ENCODE measurements at places on chromosomes 7 and 10.

GRCh38 chr10:75469006-75469616 lies 37.7 kb downstream of the LRMDA start:
- DNase-seq, result no peak

- DNase-seq, result no peak
Observed at GRCh38 chr7:30752979-30753378, 1.0 kb downstream of the INMT start.

GRCh38 chr10:99913831-99914235 lies 95.9 kb downstream of the DNMBP start:
- DNase-seq, result no peak

DNA sequence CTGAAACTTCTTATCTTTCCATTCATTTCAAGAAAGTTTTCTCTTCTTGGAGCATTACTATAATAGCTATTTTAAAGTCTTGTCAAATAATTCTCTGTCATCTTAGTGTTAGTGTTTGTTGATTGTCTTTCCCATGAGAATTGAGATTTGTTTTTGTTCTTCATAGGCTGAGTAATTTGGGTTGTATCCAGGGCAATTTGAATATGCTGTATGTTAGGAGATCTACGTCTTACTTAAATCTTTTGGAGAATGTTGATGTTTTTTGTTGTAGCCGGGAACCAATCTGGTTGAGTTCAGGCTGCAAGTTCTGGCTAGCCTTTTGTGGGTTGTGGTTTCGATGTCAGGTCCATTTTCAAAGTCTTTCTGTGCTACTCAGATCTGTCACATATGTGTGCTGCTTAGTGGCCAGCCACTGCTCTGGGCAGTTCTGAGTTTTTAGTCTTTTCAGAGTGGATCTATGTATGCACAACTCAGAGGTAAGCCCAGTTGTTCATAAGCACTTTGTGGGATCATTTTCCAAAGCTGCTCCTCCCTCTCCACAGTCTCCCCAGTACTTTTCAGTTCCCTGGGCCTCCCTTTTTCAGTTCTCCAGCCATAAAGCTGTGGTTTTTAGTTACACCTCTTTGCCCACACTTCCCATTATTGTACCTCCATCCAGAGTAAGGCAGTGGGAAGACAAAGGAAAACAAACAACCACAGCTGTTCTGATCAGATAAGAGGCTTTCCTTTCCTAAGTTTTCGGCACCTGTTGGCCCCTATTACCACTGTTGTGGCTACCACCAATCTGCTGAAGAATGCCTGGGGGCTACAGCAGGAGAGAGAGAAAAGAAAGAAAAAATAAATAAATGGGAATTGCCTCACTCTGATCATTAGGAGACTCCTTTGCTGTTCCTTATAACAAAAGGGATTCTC lies 4.7 kb upstream of the CCNJ start:
- DNase-seq, result no peak

- DNase-seq, result no peak
Observed at GRCh38 chr7:4820405-4820966, 41.3 kb downstream of the PAPOLB start.

DNA sequence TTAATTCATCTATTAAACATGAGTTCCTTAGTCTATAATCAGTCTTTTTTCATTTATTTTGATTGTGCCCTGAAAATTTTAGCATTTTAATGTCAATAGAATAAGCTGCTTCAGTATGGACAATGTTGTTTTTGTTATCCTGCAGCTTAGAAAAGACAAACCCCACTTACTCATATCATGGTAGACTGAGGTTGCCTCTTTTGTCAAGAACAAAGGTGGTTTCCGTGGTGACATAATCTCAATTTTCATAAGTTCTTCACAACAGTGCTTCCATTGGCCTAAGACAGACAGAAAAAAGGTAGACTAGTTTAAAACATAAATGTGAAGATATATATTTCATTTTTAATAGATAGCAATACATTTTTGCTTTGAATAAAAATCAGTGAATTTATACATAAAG lies 69.1 kb downstream of the RTKN2 start:
- DNase-seq, result no peak

DNA sequence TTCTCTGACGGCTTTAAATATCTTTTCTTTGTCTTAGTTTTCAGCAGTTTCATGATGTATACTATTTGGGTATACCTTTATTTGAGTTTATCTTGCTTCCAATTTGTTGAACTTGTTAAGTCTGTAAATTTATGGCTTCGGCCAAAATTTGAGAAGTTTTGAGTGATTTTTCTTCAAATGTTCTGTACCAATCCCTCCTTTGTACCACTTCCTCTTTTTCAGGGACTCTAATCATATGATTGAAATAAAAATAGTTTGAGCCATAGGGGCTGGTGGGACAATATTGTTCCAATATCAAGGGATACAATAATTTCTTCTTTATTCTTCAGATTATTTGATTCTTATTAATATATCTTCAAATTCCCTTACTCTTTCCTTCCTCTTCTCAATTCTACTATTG lies 43.1 kb upstream of the CTTNBP2 start:
- no peak for DNase-seq

DNA sequence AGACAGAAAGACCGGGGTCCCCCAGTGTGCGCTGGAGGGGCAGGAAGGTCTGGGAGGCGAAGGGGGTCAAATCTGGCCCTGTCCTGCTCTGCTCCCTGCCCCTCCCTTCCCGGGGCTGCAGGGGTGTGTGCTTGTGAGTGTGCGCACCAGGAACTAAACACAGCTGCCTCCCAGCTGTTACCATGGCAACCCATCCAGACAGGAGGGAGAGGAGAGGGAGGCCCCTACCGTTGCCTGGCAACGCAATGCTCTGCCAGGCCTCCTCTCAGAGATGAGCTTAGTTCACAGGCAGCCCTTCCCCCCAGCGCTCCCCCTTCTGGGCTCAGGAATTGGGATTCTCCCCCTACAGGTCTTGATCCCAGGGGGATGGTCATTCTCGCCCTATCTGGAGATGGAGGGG lies 6.1 kb downstream of the NYAP1 start:
- peak; percentile 91 for DNase-seq

GRCh38 chr10:124030061-124030460 lies 63.3 kb downstream of the CHST15 start:
- no peak for DNase-seq

- DNase-seq, result no peak
Observed at GRCh38 chr10:88157981-88158465, 294.6 kb downstream of the PTEN start.

- no peak for DNase-seq
Observed at GRCh38 chr7:121440857-121441503, 44.9 kb upstream of the FAM3C start.

DNA sequence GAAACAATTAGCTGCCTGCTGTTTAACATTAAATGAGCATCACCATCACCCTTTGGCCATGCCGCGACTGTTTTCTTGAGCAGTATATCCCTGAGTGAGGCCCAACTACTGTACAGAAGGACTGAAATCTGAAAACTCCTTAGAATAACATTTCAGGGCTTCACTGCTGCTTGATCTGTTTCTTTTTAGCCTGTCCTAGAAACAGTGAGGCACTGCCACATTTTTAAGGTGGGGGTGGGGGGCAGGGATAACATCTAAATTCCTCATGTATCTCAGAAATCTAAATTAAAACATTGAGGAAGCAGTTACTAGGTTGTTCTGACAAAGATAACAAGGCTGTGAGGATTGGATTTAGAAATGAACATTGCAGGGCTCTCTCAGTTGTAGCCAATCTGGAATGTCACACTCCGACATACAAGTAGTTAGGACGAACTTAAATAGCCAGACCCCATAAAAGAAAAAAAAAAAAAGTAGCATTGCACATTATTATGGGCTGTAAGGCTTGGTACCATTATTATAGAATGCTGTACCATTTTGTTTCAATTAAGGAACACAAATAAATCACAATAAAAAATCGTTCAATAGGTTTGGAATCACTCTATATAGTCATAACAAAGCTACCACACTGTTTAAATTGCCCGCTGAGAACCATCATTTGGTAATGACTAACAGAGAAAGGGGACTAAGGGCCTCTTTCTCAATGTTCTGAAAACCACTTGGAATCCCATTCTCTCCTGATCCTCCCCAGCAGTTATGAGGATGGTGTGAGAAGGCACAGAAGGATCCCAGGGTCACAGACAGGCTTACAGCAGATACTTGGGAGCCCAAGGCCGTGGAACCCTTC lies 256.1 kb downstream of the INHBA start:
- DNase-seq, result no peak

DNA sequence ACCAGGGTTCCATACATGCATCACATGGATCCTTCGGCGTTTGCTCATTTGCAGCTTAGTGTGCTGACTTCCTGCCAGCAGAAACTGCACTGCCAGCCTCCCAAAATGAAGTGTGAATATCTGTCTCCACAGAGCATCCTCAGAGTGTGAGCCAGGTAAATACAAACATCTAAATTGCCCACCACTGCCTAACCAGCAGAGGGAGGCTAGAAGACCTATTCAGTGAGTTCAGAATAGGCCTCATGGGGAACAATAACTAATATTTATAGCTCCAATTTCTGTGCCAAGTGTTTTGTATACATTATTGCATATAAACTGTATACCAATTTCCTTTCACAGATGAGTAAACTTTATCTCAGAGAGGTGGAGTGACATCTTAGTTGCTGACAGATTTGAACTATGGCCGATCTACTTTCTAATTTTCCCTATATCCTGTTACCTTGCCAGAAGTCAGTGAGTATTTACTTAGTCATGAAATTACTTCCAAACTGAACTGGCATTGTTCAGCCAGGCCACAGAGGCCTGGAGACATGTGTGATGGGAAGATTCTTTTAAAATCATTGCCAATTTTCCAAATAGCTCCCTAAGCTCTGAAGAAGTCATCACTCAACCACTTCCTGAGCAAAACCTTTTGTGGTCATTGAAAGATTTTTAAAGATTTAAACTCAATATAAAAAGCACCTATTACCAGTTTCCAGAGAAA lies 926.5 kb upstream of the GHITM start:
- DNase-seq, result no peak

- no peak for DNase-seq
Observed at GRCh38 chr10:18404530-18404929, 246.9 kb downstream of the NSUN6 start.
